Kidney (tissue), 22 donors: ENCODE measurements at places on chromosomes 1 and 21. TPM values are rescaled to one million over a fixed set of nuclear protein-coding genes. Genes with fewer than 3 reads are reported as not detected.

UBR4 gene
- 319 TPM for polyA plus RNA-seq

SIPA1L2 gene
- polyA plus RNA-seq: 4.0 TPM

CLCA1 gene
- polyA plus RNA-seq: not detected

CNIH3 gene
- 7.6 TPM for polyA plus RNA-seq

TNFRSF25 gene
- polyA plus RNA-seq: 7.6 TPM

UAP1 gene
- polyA plus RNA-seq: 23.6 TPM

- no peaks in the 10 kb centered on the region for H3K36me3 ChIP-seq
- H3K27me3 ChIP-seq: peaks cover 12% of the 10 kb centered on the region
- no peaks in the 10 kb centered on the region for H3K4me1 ChIP-seq
These were observed 6.3 kb upstream of the CRYBG2 start for GRCh38 chr1:26359981-26360806.

DNA sequence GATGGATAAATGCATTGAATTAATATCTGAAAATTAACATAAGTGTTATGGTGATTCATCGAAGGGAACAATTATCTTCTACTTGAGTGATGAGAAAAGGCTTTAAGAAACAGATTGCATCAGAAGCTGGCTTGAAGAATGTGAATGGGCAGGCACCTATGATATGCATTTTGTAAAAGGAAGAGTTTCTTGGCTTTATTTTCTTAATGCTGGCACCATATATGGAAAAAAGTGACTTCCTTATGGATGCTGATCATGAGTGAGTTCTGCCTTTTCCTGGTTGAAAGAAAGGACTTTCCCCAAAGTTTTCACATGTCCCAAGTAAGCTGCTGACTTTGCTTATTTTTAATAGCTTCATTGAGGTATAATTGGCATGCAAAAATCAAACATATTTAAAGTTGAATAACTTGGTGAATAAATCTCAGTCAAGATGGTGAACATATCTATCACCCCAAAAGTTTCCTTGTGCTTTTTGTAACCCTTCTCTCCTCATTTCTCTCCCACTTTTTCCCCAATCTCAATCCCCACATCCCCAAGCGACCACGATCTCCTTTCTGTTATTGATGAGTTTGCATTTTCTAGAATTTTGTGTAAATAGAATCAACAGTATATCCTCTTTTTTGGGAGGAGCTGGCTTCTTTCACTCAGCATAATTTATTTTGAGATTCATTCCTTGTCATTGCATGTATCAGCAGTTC is 74.2 kb downstream of the SPATA46 start:
- H3K4me3 ChIP-seq: no peak overlapping the region
- no peak overlapping the region for H3K27ac ChIP-seq
- H3K27me3 ChIP-seq: no peaks in the 10 kb centered on the region

DNA sequence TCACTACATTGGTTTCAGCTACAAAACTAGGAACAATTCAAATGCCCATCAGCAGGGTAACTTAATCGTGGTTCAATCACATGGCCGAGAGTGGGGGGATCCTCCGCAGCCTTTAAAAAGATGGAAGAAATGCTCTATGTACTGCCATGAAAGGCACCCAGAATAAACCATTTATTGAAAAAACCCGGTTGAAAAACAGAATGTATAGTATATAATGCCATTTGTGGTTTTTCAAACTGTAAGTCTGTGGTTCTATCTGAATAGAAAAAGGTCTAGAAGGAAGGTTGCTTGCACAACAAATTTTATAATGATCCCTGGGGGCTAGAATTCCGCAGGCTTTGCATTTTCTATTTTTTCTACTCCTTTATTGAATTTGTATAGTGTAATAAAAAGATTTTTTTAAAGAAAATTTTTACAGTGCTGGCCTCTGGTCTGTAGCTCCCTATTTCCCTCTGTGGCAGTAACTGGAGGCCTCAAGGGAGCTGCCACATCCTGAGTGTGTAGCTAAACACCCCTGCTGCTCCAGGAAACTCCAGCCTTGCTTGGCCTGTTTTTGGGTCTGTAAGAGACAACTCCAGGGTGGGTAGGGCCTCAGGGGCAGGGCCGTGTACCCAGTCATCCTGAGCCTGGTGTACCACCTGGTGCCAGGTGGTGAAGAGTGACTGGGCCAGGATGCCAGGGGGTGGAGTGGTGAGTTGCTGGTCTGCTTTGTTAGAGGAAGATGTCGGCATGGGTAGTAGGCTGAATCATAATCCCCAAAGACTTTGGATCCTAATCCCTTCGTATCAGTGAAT is 51.5 kb upstream of the EPS8L3 start:
- peaks cover 8% of the 10 kb centered on the region for H3K4me1 ChIP-seq
- H3K4me3 ChIP-seq: no peak overlapping the region
- H3K27ac ChIP-seq: no peak overlapping the region

DNA sequence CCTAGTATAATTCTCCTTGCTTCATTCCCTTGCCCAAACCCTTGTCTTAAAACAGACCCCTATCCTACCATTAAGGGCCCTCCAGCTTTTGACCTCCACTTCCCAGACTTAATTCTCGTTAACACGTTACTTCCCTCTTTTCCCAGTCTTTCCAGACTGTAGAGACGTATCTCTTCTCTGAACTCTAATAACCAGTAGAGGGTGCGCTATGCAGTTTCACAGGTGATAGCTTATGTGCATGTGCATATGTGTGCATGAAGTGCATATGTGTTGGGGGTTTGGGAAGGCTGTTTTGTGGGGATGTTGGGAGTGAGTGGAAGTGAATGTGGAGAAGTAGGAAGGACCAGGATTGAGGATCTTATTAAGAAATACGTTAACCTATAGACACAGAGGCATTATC is 78.1 kb upstream of the CCDC190 start:
- no peak for DNase-seq
- H3K27ac ChIP-seq: no peak overlapping the region
- H3K36me3 ChIP-seq: no peaks in the 10 kb centered on the region
- H3K27me3 ChIP-seq: no peaks in the 10 kb centered on the region

DNA sequence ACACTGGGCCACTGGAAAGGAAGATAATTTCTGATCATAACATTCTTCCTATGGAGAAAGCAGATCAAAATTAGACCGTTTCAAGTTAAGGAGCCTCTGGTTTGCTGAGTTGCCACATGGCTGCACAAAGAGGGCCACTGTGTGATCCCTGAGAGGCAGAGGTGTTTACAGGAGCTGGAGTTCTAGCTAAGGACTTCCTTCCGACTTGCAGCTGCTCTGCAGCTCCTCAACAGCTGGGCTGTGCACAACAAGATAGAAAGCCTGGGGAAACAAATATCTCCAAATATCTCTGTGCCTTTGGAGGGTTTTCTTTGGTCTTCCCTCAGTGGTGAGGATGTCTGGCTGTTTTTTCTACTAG is 26.8 kb downstream of the GADD45A start:
- no peaks in the 10 kb centered on the region for H3K27me3 ChIP-seq
- no peaks in the 10 kb centered on the region for H3K36me3 ChIP-seq
- DNase-seq: no peak
- H3K4me3 ChIP-seq: no peak overlapping the region

GRCh38 chr1:208668991-208669390 is 424.8 kb upstream of the PLXNA2 start:
- H3K4me3 ChIP-seq: no peak overlapping the region
- H3K27me3 ChIP-seq: no peaks in the 10 kb centered on the region
- H3K4me1 ChIP-seq: no peaks in the 10 kb centered on the region
- H3K36me3 ChIP-seq: no peaks in the 10 kb centered on the region

DNA sequence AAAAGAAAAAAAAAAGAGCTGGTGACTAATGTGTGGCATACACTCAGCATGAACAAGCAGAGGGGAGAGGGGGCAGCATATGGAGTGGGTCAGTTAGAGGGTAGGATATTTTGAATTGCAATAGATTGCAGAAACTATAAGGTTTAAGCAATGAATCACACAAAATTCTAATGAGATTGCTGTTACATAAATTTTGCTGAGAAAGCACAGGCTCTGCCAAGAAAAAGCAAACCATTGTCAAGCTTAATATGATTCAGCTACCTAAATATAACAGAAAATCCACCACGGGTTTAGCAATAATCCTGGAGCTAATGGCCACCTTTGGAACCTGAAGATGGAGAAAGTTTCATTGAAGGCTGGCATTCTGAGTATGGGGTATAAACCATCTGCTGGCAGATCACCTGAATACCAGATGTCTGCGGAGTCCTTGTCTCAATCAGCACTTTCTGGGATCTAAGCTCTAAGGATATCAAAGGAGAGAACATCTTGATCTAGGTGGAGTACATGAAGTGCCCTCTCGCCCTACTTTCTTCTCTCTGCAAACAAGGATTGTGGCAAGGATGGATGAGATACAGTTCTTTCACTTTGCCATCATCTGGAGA is 30.3 kb upstream of the ANGPTL7 start:
- H3K4me3 ChIP-seq: no peak overlapping the region
- H3K27ac ChIP-seq: no peak overlapping the region
- no peaks in the 10 kb centered on the region for H3K27me3 ChIP-seq
- no peak for DNase-seq

DNA sequence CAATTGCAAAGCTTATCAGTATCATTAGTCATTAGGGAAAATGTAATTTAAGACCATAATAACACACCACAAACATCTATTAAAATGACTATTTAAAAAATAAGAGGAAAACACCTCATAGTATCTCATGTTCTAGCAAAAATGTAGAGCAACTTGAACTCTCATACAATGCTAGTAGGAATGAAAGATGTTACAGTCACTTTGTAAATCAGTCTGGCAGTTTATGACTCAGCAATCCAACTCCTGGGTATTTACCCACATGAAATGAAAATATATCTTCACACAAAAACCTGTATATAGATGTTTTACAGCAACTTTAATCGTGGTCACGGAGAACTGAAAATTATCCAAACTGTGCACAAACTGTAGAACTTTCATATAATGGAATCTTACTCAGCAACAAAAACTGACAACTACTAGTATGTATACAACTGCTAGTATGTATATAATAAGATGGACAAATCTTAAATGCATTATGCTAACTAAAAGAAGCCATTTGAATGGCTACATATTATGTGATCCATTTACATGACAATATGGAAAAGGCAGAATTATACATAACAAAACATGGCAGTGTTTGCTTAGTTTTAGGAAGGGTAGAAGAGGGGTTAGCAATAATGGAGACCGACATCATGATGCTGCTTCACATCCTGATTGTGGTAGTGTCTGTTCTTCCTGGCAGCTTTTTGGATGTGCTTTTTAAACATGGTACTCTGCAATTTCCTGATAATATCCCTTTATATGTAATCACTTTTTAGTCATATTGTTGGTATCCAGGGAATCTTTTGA is 267.0 kb downstream of the KCTD3 start:
- no peak overlapping the region for H3K27ac ChIP-seq
- no peak overlapping the region for H3K4me3 ChIP-seq
- H3K36me3 ChIP-seq: no peaks in the 10 kb centered on the region
- no peak for DNase-seq

GRCh38 chr1:70993798-70994197 is 53.8 kb downstream of the PTGER3 start:
- no peaks in the 10 kb centered on the region for H3K36me3 ChIP-seq
- no peak overlapping the region for H3K4me3 ChIP-seq
- no peak for DNase-seq
- no peaks in the 10 kb centered on the region for H3K4me1 ChIP-seq

GRCh38 chr21:33899199-33899598 is 16.4 kb downstream of the ATP5PO start:
- H3K27ac ChIP-seq: no peak overlapping the region
- no peak overlapping the region for H3K4me3 ChIP-seq
- H3K36me3 ChIP-seq: peaks cover 5% of the 10 kb centered on the region

DNA sequence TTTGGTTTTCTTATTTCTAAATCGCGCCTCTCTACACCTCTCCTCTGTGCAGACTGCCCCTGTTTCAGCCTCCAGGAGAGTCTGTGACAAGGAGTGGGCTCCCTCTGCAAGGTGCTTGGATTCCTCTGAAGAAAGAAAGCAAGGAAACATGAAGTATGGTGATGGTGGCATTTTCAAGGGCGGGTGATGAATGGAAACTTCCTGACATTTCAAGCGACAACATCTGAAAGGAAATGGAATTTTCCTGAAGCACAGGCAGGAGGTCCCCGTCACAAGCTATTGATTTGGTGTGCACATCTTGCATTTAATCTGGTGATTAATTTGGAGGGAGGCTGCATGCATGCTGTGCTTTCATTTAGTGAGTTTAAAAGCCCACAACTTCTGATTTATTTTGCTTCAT is 164.6 kb upstream of the FGGY start:
- H3K27ac ChIP-seq: no peak overlapping the region
- no peak for DNase-seq

GRCh38 chr1:121440993-121441392 is 256.2 kb downstream of the SRGAP2C start:
- H3K27ac ChIP-seq: no peak overlapping the region
- DNase-seq: no peak
- no peaks in the 10 kb centered on the region for H3K4me1 ChIP-seq
- H3K36me3 ChIP-seq: no peaks in the 10 kb centered on the region
- H3K27me3 ChIP-seq: no peaks in the 10 kb centered on the region

DNA sequence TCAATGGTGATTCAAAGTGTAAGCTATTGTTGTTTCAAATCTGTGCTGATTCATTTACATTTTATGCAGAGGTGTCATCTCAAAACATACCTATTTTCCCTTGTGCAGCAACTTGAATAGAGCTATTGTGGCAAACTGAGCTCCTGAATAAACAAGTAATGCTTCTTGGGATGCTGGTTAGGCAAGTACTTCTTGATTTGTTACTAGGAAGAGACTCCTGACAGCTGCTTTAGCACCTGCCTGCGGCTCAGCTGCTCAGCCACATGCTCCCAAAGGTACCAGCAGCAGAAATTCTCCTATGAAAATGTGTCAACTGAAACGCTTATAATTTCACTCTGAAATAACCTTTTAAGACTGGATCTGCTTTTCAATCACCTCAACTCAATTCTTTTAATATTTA is 352.3 kb downstream of the RYR2 start:
- no peaks in the 10 kb centered on the region for H3K36me3 ChIP-seq
- no peaks in the 10 kb centered on the region for H3K27me3 ChIP-seq
- no peak overlapping the region for H3K4me3 ChIP-seq
- DNase-seq: no peak
- H3K27ac ChIP-seq: no peak overlapping the region
- H3K4me1 ChIP-seq: no peaks in the 10 kb centered on the region

DNA sequence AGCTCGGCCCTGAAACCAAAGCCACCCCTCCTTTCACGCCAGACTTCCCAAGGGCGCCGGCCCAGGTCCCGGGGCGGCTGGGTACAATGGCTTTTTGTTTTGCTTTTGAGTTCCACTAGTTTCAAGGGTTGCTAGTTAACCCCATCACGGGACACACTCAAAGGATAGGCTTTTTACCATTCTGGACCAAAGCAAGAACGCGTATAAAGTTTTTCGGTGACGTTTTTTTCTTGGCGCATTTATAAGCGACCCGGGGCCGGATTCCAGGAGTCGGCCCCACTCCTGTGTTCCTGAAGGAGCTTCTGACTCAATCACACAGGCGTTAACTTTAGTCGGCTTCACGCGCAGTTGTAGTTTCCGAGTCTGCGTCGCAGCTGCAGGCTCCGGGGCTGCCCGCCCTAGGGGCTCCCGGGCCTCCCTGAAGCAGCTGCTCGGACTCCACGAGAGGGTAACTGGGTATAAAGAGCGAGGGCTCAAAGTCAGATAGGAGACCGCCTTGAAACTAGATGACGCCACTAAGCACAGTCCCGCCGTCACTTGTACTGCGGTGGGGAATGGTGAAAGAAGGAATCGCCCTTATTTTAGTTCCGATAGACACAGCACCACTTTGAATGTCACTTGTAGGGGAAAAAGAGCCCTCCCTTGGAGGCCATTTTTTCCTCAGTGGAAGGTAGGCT is 707 bp upstream of the KLHL21 start:
- DNase-seq: peak; percentile 69
- H3K4me3 ChIP-seq: peak overlapping the region; percentile 50
